ENCODE measurements at places on chromosomes 16 and 17.

GRCh38 chr17:15981646-15982580 lies 17.6 kb downstream of the ZSWIM7 start:
- DNase-seq, result no peak

DNA sequence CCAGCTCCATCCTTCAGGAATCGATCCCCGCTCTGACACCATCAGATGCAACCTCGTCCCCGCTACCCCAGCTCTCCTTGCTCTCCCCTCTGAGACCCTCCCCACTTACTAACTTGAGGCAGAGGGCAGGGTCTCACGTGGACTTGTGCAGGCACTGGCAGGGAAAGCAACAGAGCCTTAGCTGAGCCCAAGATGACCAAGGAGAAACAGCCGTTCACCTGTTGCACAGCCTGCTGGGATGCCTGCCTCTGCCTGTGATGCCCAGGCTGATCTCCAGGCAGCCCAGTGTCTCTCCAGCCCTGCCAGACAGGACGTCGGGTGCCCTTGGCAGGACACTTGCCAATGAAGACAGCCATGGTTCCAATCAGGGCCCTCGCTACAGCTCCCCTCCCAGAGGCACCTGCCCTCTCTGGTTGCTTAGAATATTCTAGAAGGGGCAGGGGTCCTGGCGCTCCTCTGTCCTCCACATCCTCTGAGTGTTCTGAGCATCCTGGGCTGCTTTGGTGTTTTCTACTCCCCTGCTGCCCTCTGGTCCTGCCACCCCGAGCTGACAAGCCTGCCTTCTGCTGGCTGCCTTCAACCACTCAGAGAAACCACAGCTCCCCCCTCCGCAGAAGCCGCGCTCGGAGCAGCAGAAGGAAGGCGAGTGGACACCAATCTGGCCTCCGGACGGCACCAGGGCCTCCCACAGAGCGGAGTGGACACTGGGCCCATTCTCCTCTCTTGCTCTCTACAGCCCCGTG lies 6.7 kb downstream of the CEP295NL start:
- DNase-seq, result no peak

DNA sequence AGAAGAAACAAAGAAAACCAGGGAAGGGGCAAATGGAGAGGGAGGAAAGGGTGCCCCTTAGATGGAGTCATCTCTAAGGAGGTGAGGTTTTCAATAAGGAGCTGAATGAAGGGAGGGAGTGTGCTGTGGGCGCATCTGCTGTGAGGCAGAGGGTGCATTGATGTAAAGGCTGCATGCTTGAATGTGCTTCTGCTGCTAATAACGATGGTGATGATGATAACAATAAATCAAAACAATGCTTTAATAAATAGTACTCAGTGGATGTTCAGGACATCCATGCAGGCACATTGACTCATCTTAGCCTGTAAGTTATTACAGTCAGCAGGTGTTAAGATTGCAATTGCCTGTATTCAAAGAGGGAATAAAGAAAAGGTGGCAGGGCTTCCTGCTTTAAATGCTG lies 87.8 kb downstream of the SHISA6 start:
- no peak for DNase-seq

- DNase-seq, result no peak
Measured at GRCh38 chr16:85036236-85037049, 8.8 kb downstream of the KIAA0513 start.

DNA sequence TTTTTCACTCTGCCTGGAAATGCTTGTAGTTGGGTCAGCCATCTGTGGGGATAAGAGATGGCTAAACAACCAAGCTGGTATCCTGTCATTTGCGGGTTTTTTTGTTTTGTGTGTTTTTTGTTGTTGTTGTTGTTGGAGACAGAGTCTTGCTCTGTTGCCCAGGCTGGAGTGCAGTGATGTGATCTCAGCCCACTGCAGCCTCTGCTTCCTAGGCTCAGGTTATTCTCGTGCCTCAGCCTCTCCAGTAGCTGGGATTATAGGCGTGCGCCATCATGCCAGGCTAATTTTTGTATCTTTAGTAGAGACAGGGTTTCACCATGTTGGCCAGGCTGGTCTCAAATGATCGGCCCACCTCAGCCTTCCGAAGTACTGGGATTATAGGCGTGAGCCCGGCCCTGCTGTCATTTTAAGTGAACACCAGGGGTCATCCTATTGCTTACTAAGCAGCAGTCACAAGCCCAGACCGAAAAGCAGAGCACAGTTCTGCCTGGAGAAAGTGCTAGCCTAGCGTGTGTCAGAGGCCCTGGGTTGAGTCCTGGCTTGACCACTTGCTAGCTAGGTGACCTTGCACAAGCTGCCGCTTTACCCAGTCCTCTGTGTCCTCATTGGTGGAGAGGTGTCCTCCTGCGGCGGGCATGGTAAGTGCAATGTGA lies 4.6 kb downstream of the SMCR8 start:
- no peak for DNase-seq

DNA sequence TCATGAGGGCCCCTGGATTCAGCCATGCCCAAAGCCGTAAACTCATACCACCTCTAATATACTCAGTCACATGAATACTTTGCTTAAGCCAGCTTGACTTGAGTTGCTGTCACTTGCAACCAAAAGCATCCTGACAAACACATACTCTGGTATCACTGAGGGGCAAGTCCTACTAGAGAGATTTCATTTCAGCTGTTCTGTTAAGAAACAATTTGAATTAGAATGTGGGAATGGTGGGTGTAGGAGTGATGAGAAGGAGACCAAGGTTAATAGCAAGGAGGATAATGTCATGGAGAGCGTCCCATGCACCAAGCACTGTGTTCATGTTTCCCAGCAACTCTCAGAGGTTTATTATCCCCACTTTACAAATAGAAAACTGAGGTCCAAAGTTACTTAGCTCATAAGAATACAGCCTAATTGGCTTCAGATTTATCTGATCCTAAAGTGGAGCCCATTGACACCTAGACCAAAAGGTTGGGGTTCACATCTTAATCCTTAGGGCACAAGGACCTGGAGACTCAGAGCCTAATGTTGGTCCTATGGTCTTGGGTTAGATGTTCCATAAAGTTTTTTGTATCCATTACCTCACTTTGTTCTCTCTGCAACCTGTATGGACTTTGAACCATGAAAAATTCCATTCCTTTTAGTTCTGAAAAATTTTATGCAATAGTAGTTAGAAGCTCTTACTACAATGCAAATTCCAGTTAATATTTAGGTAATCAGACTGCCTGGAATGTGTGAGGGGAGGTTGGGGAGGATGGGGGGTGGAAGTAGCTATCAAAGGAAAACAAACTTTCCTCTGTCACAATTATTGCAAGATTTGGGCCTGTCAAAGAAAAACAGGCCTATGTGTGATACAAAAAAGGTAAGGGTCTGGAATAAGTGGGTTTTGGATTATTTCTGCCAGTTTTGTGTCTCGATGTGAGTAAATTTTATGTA lies 105.9 kb downstream of the IRX3 start:
- no peak for DNase-seq

- peak; percentile 68 for DNase-seq
Measured at GRCh38 chr17:7889166-7889955, 772 bp downstream of the CHD3 start.

GRCh38 chr16:25626172-25626571 lies 65.6 kb upstream of the HS3ST4 start:
- no peak for DNase-seq

DNA sequence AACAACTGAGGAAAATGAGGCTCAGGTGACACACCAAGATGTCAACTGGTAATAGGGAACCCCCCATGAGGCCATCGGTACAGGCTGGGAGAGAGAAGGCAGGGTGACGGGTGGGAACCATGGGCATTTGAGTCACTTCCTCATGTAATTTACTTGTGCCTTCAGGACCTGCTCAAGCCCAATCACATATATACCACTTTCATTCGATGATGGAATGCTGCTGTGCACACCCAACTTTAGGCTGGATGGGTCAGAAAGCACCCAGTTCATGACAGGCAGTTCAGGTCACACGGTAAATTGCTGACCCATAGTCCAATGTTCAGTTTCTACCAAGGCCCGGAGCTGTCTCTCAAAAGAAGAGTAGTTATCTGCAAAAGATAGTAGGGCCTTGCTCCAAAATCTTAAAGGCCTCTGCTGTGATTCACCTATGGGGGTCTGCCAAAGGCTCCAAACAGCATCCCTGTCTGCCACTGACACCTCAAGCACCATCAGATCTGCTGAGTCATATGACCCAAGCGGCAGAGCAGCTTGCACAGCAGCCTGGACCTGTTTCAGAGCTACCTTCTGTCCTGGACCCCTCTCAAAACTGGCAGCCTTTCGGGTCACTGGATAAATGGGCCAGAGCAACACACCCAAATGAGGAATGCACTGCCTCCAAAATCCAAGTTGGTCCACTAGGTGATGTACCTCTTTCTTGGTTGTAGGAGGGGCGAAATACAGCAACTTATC lies 24.7 kb downstream of the ZZEF1 start:
- DNase-seq, result no peak

GRCh38 chr17:42142371-42142896 lies 12.4 kb downstream of the RAB5C start:
- DNase-seq, result no peak

GRCh38 chr16:25922438-25922837 lies 230.7 kb downstream of the HS3ST4 start:
- no peak for DNase-seq

GRCh38 chr17:17313350-17313991 lies 10.3 kb downstream of the NT5M start:
- no peak for DNase-seq

- no peak for DNase-seq
Measured at GRCh38 chr17:30503558-30503957, 26.4 kb downstream of the GOSR1 start.

DNA sequence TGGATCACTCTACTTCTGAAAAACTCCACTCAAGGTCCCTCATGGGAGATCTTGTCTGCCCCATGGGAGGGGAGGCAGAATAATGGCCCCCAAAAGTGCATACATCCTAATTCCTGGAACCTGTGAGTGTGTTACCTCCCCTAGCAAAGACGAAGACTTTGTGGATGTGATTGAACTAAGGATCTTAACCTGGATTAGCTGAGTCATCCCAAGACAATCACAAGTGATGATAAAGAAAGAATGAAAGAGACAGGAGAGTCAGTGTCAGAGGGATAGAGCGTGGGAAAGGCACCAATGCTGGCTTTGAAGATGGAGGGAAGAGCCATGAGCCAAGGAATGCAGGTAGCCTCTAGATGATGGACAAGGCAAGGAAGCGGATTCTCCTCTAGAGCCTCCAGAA lies 374.7 kb upstream of the DYNLRB2 start:
- no peak for DNase-seq

GRCh38 chr16:80167657-80168390 lies 373.0 kb upstream of the DYNLRB2 start:
- peak; percentile 92 for DNase-seq

DNA sequence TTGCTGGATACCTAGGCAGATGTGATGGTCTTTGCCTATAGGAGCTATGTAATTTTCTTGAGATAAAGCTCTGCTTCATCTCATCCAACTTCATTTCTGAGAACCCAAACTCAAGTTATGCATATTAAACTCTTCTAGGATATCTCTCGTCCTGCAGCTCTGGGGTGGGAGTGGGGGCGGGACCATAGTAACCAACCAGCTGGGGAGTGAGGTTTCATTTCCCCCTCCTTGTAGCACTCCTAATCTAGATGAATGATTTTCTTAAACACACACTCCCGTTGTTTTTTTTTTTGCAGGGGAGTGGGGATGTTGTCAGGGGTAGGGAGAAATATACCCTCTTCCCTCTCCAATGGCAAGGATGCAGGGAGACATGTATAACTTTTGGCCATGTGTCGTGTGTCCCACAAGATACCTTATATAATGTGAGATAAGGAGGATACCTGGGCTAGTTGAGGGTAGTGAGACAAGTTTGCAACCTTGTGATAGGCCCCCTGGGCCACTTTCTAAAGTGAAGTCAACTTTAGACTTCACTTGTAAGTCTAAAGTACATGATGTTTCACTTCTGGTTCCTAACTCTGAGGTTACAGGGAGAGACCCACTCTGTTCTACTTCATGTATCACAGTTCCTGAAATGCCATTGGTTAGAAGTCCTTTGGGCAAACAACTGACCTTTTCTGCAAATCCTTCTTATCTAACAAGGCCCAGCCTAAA lies 10.5 kb upstream of the HEATR6 start:
- DNase-seq, result no peak

DNA sequence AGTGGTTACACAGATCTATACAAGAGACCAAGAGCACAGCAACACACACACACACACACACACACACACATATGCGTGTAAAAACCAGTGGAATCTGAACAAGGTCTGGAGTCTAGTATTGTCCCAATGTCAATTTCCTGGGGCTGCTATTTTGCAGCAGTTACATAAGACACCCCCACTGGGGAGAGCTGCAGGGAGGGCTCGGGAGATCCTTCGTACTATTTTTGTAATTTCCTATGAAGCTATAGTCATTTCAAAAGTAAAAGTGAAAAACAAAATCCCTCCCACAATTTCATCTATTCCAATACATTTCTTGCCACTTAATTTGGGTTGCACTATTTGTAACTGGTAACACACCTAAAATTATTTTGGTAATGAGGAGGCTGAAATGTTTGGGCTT lies 68.5 kb downstream of the C16orf95 start:
- DNase-seq, result no peak

DNA sequence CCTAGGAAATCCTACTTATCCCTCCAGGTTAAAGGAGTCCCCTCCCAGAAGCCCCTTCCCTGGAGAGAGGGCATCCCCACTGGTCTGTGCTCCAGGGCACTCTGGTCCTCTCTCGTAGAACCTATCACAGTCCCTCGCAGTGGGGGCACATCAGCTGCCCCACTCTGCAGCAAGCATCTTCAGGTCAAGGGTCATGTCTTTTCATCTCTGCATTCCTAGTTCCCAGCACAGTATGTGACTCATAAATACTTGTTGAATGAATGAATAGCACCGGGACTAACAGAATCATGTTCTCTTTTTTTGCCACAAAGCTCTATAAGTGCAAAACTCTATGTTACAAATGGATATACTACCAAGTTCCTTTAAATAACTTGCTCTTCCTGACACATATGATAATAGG lies 36.0 kb downstream of the RNF157 start:
- no peak for DNase-seq

Data from NCI-H187 (cell line).